ENCODE measurements at places on chromosomes 12 and 14. TPM values are rescaled to one million over a fixed set of nuclear protein-coding genes. Genes with fewer than 3 reads are reported as not detected.

DNA sequence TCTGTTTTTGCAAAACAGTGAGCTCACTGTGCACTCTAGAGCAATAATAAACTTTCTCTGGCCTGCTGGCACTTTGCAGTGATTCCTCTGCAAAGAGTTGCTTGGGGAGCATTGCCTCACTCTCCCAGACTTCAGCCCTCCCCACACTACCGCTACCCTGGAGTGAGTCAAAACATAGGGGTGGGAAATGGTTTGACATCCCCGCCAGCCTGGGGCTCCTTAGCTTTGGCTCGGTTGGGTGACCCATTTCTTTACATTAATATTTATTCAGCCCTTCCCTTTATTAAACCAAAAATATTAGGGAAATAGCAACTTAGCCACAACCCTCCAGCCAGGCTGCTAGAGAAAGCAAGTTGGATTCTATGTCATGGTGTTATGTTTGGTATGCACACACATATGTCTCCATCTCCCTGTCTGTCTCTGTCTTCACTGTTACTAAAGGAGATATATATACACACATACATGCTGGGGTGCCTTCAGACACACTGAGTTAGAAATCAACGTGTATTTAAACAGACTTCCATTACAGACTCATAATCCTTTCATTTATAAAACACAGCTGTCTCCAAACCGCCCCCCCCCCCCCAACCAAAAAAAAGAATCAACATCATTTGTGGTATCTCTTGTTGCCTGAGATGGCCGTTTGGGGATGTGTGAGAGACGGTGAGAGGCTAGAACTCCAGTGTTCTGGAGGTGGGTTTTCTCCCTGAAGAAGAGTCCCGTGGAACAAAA, 3.4 kb upstream of the IRF2BPL start:
- no peak for DNase-seq
- H3K36me3 ChIP-seq: no peaks in the 10 kb centered on the region
- H3K4me1 ChIP-seq: peaks cover 56% of the 10 kb centered on the region

GRCh38 chr12:6766651-6767349, 637 bp downstream of the PTMS start:
- no peaks in the 10 kb centered on the region for H3K27me3 ChIP-seq
- H3K36me3 ChIP-seq: no peaks in the 10 kb centered on the region
- DNase-seq: peak; percentile 69
- peak overlapping the region; percentile 54 for H3K27ac ChIP-seq
- H3K4me1 ChIP-seq: peaks cover 41% of the 10 kb centered on the region

- H3K27me3 ChIP-seq: peaks cover 20% of the 10 kb centered on the region
- no peaks in the 10 kb centered on the region for H3K4me1 ChIP-seq
- H3K4me3 ChIP-seq: no peak within 1 kb of the TSS
- no peak for DNase-seq
Measured at GRCh38 chr12:65121049-65121955, at the start of gene WIF1. TSS of gene WIF1 (minus strand) at chr12:65121305. CDS start at chr12:65121191, 114 bp downstream.

Gene GPRC5A
- not detected for total RNA-seq

DNA sequence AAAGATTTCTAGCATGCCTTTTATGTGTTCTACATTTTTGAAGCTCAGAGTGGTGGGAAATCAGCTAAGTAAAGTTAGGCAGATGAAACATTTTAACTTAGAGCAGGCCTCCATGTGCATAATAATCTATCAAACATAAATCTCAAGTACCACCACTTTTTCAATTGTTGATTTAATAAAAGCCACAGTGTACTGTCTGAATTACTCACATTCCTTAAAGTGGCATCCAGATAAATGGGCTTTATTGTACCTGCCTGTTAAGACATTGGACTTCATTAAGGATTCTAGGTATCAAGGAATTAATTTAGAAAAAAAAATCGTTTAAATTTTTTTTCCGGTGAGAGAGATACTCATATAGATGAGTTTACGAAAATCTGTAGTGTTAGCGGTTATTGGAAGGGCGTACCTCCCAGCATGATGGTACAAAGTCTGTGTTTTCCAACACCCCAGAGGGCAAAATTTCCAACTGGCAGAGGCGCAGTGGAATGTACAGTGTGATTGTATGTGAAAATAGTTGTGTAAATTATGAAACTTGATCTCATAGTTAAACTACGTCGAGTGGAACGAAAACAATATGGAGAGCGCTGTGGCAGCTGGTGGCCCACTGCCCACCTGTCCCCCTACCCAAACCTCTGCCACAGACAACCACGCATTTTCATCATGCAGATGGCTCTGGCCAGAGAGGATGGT, 25.0 kb downstream of the ELK3 start:
- no peaks in the 10 kb centered on the region for H3K27me3 ChIP-seq
- peaks cover 12% of the 10 kb centered on the region for H3K4me1 ChIP-seq
- no peak for DNase-seq
- no peak overlapping the region for H3K4me3 ChIP-seq

Gene MSI1
- 0.22 TPM for total RNA-seq

Gene ENDOU
- not detected for total RNA-seq

Gene KRT2
- not detected for total RNA-seq

- peak overlapping the region; percentile 13 for H3K4me3 ChIP-seq
- H3K4me1 ChIP-seq: peaks cover 25% of the 10 kb centered on the region
- H3K27ac ChIP-seq: no peak overlapping the region
- H3K27me3 ChIP-seq: peaks cover 43% of the 10 kb centered on the region
Measured at GRCh38 chr12:26126340-26127284, 1.8 kb upstream of the BHLHE41 start.

Gene HPD
- total RNA-seq: not detected

GRCh38 chr14:64581363-64581762, 31.6 kb downstream of the PPP1R36 start:
- no peak for DNase-seq
- H3K27ac ChIP-seq: no peak overlapping the region
- H3K4me3 ChIP-seq: no peak overlapping the region

Gene PIANP
- total RNA-seq: 0.49 TPM

DNA sequence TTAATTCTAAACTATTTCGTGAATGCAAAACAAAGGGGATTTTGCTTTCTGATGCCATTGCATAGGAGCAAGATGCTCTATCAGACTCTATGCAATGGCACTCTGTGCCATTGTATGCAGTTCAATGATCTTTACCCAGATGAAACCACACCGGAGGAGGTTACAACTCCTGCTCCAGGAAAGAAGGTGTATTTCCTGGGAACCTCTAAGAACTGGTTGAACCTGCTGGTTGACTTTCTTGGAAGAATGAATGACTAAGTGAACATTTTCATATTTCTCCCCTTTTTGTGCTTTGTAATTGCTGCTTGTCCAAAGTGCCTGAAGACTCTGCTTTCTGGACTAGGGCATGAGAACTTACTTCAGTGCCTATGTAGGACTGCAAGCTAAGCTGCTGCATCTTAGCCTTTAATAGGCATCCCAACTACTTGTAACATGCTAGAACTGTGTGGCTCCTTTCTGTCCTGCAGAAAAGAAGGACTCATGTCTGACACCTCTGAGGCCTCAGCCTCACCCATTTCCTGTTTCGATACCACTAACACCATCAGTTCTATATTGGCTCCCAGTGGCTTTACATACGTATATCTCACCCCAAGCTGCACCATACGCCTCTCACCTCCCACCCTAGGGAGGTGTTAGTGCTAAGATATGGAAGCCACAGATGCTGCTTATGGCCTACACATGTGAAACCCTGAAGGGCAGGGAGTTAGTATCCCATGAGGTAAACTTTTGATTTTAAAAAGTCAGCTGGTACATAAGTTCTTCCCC, 193.5 kb upstream of the CNOT2 start:
- no peaks in the 10 kb centered on the region for H3K36me3 ChIP-seq
- peak; percentile 55 for DNase-seq
- no peaks in the 10 kb centered on the region for H3K27me3 ChIP-seq
- no peak overlapping the region for H3K27ac ChIP-seq
- no peak overlapping the region for H3K4me3 ChIP-seq
- peaks cover 4% of the 10 kb centered on the region for H3K4me1 ChIP-seq

GRCh38 chr12:51678086-51678724, 87.2 kb downstream of the SCN8A start:
- no peak overlapping the region for H3K27ac ChIP-seq
- DNase-seq: no peak
- no peaks in the 10 kb centered on the region for H3K27me3 ChIP-seq
- H3K4me1 ChIP-seq: no peaks in the 10 kb centered on the region
- no peak overlapping the region for H3K4me3 ChIP-seq

Gene BCL7A
- total RNA-seq: 3.0 TPM

Gene RAPGEF3
- 1.1 TPM for total RNA-seq

DNA sequence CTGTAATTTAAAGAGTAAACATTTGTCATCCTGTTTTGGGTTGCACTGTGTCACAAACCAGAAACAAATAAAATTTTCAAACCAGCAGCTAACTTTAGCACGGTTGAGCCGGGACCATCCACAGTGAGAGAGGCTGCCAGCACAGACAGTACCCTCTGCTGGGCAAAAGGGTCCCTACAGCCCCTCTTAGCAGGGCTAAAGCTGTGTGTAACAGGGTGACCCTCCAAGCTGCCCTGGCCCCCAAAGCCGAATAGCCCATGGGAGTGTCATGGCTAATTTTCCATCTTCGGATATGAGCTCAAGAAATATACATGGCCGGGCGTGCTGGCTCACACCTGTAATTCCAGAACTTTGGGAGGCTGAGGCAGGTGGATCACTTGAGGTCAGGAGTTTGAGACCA, 157.1 kb upstream of the GRIN2B start:
- H3K27ac ChIP-seq: no peak overlapping the region
- no peak for DNase-seq
- H3K27me3 ChIP-seq: no peaks in the 10 kb centered on the region

- no peak overlapping the region for H3K4me3 ChIP-seq
- no peak overlapping the region for H3K27ac ChIP-seq
- DNase-seq: no peak
- no peaks in the 10 kb centered on the region for H3K27me3 ChIP-seq
- H3K36me3 ChIP-seq: no peaks in the 10 kb centered on the region
- no peaks in the 10 kb centered on the region for H3K4me1 ChIP-seq
Measured at GRCh38 chr12:42887657-42888056, 298.1 kb upstream of the PRICKLE1 start.

- H3K4me1 ChIP-seq: no peaks in the 10 kb centered on the region
- no peaks in the 10 kb centered on the region for H3K36me3 ChIP-seq
- no peak overlapping the region for H3K4me3 ChIP-seq
- H3K27me3 ChIP-seq: no peaks in the 10 kb centered on the region
- no peak overlapping the region for H3K27ac ChIP-seq
- DNase-seq: no peak
Measured at GRCh38 chr12:101053203-101053602, 156.8 kb downstream of the SLC5A8 start.

Gene PRH2
- total RNA-seq: not detected

DNA sequence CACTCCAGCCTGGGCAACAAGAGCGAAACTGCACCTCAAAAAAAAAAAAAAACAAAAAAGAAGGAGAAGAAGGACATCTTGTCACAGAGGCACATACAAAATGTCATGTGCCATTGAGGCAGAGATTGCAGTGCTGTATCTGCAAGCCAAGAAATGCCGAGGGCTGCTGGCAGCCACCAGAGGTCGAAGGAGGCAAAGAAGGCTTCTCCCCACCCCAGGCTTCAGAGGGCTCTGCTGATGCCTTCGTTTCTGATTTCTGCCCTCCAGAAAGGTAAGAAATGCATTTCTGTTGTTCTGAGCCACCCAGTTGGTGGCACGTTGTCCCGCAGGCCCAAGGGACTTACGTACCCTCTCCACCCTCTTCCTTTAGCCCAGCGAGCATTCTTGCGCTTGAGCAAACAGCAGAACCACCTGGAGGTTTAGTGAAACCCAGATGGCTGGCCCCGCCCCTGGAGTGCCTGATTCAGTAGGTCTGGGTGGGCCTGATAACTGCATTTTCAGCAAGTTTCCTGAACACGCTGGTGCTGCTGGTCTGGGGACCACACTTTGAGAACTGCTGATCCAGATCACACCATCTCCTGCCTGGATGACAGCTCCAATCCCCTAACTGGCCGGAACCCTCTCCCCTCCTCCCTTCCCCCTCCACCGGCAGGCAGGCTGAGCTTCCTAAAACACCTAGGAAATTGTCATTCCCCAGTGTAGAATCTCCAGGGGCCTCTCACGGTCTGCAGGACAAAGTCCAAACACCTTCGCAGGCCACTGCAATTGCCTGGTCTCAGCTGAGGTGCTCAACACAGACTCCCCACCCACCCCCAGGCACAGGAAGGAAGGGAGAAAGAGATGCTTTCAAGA, 21.1 kb upstream of the SCARB1 start:
- no peaks in the 10 kb centered on the region for H3K36me3 ChIP-seq
- DNase-seq: no peak
- H3K4me3 ChIP-seq: no peak overlapping the region
- no peaks in the 10 kb centered on the region for H3K27me3 ChIP-seq
- no peaks in the 10 kb centered on the region for H3K4me1 ChIP-seq

Gene EML5
- total RNA-seq: 3.2 TPM

- DNase-seq: peak; percentile 51
- no peaks in the 10 kb centered on the region for H3K27me3 ChIP-seq
- peaks cover 4% of the 10 kb centered on the region for H3K4me1 ChIP-seq
- H3K4me3 ChIP-seq: no peak overlapping the region
- H3K27ac ChIP-seq: no peak overlapping the region
Measured at GRCh38 chr14:99628887-99629618, 15.9 kb upstream of the HHIPL1 start.

Data from CD8-positive, alpha-beta memory T cell (primary cell).